CD4-positive, alpha-beta T cell treated with Interleukin-2 at 100 ng/mL for 4 hours (primary cell): ENCODE measurements at places on chromosomes 5 and 9.

DNA sequence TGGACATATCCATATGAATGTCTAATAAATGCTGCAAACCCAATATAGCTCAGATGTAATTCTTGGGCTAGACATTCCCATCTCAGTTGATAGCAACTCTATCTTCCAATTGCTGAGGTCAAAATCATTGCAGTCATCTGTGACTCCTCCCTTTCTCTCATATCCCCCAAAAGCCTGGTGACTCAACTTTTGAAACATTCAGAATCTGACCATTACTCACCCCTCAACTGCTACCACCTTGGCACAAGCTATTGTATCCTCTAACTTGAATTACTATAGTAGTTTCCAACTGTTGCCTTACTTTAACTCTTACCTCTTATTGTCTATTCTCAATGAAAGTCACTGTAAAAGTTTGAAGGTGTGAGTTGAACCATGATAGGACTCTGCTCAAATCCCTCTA, 600.1 kb upstream of the RGMB start:
- no peak for DNase-seq

- no peak for DNase-seq
Observed at GRCh38 chr5:93240228-93240834, 340.7 kb downstream of the NR2F1-AS1 start.

DNA sequence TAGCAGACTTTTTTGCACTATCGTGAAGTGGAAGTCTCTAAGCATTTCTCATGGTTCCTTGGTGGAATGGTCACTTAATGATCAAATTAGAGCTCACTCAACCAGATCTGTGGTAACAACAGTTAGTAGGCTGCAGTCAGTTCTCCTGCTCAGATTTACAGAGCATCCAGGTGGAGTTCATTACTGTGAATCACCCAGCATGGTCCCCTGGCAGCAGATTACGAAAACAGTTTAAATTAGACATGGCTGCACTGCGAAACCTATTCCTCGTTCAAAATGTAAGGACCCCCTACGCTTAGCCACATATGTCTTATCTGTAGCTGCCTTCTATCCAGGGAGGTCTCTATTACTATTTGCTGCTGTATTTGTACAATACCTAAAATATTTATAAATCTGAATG, 823.6 kb upstream of the ARRDC3 start:
- no peak for DNase-seq

GRCh38 chr9:18673179-18673578, 199.2 kb downstream of the ADAMTSL1 start:
- no peak for DNase-seq

- DNase-seq = no peak
Observed at GRCh38 chr5:65791712-65792673, 70.0 kb downstream of the NLN start.

GRCh38 chr9:130321539-130321938, 56.0 kb downstream of the HMCN2 start:
- no peak for DNase-seq

DNA sequence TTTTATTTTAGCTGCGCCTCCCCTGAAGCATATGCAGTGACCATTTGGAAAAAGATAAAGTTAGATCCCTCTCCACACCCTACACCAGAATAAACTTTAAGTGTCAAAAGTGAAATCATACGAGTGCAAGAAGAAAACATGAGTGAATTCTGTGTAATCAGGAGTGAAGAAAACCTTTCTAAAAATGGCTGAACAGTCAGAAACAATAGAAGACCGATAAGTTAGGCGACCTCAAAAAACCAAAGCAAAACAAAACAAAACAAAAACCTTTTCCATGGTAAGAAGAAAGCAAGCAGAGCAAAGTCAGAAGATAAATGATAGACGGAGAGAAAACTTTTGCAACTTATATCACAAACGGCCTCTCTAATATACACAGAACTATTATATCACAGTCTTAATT, 16.6 kb upstream of the TSC1 start:
- no peak for DNase-seq

GRCh38 chr9:12973710-12974109, 198.9 kb downstream of the LURAP1L start:
- no peak for DNase-seq

DNA sequence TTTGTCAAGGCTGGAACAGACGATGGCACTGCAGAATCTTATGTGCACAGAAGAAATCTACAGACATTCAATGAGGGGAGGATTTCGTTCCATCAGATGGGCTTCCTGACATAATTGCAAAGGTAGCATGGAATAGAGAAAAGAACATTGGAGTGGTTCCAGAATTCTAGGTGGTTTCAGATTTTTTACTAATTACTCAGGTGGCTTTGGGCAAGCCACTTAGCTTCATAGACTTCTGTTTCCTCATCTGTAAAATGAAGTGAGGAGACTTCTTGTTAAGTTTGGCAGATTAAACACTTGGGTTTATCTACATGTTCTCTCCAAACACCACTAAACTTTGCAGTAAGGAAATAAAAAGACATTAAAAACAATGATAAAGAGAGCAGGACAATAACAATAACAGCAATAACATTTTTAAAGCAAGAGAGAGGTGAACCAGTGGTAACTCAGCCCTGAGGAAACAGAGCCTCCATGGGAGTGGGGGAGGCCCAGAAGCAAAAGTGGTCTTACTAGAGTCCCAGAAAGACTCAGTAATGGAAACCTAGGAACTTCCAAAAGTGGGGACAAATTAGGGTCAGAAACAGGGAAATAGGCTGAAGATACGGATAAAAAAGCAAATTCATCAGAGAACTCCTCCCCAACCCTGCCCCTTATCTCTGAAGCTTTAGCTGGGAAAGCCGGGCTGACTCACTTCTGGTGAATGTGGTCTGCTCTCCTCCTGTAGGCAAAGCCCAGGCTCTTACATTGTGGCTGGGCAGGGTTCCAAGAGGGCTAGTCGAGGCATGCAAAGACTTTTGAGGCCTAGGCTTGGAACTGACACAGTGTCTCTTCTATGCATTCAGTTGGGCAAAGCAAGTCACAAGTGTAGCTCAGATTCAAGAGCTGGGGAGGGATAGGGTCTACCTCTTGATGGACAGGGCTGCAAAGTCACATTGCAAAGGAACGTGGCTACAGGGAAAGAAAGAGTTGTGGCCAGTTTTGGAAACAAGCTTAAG, 11.8 kb upstream of the ACTBL2 start:
- peak; percentile 40 for DNase-seq

GRCh38 chr5:127313847-127314473, 23.4 kb downstream of the MEGF10 start:
- peak; percentile 63 for DNase-seq

- DNase-seq = no peak
Observed at GRCh38 chr5:153504726-153505125, 14.3 kb downstream of the GRIA1 start.

DNA sequence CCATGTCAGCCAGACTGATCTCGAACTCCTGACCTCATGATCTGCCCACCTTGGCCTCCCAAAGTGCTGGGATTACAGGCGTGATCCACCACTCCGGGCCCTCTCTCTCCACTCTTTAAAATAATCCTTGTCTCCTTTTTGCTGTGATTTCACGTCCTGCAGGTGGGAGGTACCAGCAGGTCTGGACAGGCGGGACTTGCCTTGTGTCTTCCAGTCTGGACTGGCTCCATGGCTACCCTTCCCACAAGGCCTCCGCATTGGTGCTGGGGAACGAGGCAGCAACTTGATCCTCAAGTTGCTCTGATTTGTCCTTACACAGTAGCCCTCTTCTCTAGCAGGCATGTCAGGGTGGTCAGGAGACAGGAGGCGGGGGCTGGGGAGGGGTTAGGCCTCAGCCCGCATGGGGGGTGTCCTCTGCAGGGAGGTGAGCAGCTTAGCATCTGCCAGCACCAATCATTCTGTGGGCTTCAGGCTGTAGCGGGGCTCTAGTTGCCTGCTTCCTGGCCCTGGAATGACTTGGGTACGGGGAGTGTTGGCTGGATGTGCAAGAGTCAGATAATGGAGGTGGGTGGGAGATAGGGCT, 54.3 kb downstream of the TENT4A start:
- DNase-seq = no peak

GRCh38 chr5:73682176-73682575, 56.2 kb downstream of the ARHGEF28 start:
- no peak for DNase-seq

DNA sequence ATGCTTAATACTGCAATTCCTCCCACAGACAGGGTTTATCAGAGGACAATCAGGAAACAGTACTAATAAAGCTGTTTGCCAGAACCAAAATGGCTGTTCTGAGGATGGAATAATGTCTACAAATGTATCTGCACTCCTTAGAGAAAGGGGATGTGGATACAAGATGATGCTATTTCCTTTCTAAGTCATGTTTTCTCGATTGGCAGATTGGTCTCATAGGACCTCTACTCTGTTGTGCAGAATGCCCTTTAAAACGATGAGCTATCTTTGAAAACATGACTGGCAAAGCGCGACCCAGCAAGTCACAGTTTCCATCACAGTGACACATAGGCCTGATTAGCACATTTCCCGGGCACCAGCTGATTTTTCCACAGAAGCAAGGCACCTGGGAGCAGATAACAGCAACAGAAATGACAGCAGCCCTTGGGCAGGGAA, 54.0 kb downstream of the AOPEP start:
- no peak for DNase-seq

DNA sequence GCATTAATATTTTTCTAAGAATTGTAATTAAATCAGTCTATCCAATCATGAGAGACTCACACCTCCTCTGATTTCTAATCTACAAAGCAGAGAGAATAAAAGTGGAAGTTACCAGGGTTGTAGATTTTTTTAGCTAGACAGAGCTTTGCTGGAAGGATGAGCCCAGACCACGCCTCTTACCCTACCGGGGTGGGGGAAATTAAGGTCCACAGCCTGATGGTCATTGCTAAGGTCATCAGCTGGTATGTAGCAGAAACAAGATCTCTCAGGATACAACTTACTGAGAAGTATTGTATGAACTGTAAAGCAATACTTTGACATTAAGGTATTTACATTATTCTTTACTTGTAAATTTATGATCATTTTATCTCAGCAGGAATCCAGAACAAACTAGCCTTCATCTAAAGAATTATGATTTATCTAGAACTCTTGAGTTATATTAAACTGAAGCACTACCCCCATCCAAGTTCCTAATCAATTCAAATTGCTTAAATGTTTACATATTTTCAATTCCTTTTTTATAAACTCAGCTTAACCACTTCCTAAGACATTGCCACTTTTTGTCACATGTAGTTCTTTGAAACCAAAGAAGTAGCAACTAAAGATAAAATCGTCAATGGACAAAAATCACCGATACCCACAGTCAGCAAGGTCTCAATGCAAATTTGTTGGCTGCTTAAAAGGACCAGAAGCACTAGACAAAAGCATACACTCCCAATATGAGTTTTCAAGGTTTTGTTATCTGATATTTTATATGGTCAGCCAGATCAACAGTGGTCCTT, 225.8 kb upstream of the DAPK1 start:
- DNase-seq = no peak

DNA sequence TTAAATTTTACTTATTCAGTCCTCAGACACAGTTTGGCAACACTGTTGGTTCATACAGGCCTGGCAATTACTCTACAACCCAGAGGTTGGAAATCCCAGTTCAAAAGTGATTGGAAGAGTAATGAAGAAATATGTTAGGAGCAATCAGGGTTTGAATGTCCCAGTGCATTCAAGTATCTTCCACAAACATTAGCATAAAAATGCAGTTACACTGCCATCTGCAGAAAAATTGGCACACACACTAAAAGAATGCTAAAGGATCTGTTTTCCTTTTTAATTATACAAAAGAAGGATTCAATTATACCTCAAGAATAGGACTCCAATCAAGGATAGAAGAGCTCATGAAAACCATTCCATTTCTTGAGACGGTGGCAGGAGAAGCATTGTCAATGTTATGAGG, 130.2 kb downstream of the DNAH5 start:
- DNase-seq = no peak

DNA sequence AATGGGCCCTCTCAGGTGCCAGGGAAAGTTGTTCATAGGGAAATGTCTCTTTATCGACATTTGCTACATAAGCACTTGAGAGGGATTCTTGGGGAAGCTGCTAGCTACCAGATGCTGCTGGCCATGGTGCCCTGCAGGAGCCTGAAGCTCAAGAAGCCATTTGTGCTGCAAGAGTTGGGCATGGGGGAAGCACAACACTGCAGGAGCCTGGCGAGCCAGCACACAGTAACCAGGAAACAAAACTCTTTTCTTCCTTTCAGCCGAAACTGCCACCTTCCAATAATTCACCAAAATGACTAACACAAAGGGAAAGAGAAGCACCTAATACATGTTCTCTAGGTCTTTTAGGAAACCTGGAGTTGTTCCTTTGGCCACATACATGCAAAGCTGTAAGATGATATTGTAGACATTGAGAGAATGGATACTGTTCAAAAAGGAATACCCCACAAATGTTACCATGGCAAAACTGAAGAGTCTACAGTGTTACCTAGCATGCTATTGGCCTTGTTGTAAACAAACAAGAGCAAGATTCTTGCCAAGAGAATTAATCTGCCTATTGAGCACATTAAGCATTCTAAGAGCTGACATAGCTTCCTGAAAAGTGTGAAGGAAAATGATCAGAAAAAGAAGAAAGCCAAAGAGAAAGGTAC, 26.1 kb upstream of the LARP1 start:
- no peak for DNase-seq

GRCh38 chr9:108271236-108271635, 584.5 kb downstream of the ACTL7B start:
- DNase-seq = no peak

- peak; percentile 2 for DNase-seq
Observed at GRCh38 chr9:107750741-107751566, 261.4 kb upstream of the KLF4 start.

DNA sequence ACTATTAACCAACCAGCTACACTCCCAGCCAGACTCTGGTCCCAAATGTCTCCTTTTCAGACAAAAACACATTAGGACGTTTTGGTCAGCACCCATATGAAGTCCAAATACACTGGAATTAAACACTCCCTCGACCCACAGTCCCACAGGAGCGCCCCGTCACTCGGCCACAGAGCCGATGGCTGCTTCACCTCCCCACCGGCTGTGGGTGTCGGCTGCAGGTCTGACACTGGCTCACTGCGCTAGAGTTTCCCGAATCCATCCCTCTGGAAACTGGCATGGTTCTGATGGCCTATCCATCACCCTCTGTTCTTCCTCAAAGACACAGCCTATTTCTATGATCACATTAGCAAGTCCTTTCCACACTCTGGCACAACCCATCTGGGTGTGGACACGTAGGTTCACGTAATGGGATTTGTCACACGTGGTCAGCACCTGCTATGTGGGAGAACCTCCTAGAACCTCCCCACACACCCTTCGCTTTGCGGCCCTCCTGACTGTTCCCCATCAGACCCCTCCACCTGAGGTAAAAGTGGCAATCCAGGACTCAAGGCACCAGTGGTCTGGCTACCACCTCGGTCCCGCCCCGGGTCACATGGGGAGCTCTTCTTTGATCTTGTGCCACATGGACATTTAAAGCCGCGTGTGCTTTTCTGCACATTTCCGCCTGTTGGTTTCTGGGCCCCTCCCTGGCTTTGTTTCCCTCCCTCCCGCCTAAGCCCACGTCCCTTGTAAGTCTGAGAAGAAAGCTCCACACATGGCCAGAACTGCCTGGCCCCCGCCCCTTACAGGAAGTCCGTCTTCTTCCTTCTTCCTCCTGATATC, 131.1 kb upstream of the PHYKPL start:
- no peak for DNase-seq
